CD4-positive, alpha-beta T cell treated with Interleukin-15 for 4 hours (primary cell): ENCODE measurements at places on chromosomes 3 and 15.

DNA sequence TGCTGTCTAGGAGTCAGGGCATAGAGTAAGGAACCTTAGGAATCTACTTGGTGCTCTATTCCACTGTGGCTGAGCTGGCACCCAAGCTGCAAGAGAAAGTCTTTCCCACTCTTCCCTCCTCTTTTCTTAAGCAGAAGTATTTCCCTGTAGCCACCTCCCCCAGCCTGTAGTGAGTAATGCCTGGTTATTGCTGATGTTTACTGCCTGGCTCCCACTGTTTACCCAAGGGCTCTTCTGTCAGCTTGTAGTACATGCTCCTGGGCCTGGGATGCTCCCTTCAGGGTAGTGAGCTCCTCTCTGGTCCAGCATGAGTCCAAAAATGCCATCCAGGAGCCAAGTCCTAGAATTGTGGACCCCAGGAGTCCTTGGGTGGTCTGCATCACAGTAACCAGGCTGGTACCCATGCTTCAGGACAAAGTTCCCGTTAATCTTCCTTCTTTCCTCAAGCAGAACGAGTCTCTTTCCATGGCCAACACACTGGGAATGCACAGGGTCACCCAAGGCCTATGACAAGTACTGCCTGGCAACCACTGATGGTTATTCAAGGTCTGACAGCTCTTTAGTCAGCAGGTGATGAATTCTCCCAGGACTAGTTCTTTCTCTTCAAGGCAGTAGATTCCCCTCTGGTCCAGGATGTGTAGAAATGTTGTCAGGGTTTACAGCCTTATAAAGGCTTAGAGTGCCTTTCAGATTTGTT is 17.6 kb downstream of the GALK2 start:
- DNase-seq: no peak

DNA sequence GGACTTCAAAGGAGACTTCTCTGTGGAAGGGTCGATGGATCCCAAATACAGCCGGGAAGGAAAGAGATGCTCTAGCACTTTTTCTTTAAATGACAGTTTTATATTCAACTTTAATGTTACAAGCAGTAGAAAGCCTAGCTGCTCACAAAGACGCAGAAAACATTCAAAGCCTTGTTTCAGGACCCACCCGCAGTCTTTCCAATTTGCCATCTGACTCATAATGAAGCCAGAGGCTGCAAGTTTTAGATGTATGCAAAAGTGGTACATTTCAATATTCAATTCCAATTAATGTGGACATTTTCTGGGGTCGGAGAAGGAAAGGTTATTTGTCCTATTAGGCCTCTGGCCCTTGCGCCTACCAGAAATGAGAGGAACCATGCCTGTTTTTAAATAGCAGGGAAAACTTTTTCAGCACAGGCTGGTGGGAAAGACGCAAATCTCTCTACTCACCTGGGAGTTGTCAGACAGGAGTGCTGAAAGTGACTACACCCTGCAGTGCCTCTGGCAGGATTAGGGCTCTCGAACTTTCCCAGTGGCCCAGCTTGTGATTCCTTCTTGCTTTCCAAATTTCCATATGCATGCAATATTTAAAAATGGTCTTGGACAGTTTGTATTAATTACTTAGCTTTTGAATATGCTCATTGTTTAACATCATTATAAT is 117.4 kb upstream of the MBNL1 start:
- no peak for DNase-seq

DNA sequence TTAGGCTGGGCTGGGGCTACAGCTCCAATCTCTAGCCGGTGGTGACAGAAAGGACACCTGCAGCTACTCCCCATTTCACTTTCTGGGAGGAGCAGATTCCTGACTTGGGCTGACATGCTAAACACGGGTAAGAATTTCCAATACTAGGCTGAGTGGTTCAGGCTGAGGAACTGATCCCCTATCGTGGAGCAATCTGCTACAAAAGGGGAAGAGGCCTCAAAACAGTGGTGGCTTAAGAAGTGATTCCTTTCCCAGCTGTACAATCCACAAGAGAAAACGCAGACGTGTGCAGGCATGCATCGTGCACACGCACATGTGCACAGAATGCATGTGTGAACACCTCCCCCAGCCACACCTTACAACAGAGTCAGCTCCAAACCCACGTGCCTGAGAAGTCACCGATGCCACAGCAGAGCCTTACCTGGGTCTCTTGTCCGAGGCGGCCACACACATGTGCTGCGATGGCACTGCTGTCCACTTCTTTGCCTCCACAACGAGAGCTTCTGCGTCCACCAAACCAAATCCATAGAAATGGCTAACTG is 86.7 kb upstream of the SNRPA1 start:
- no peak for DNase-seq

- no peak for DNase-seq
Observed at GRCh38 chr3:51916418-51916817, 13.3 kb upstream of the IQCF1 start.

- DNase-seq: peak; percentile 52
Observed at GRCh38 chr3:66816090-66816761, 181.9 kb upstream of the KBTBD8 start.

DNA sequence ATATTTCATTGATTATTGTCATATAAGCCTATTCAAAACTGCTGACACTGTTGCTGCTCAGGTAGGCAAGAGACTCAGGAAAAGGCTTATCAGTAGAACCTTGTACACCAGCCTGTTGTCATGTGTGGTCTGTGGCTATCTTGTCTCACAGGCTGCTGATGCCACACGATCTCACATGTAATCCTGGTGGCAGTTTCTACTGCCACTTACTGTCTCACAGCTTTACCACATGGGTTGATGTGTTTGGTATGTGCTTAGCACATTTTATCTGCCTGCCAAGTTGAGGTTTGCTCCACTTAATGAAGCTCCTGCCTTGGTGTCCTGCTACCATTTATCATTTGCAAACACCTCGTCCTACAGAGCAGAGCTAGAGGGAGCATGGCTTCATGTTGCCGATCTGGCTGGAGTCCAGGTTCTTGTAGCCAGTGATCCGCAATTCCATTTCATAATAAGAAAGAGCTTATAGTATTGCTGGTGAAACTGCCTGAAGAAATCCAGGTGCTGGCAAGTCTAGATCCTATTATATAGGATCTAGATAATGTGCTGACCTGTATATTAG is 637.9 kb downstream of the NLGN1 start:
- DNase-seq: no peak

GRCh38 chr3:73766599-73767381 is 142.0 kb upstream of the PDZRN3 start:
- DNase-seq: no peak

DNA sequence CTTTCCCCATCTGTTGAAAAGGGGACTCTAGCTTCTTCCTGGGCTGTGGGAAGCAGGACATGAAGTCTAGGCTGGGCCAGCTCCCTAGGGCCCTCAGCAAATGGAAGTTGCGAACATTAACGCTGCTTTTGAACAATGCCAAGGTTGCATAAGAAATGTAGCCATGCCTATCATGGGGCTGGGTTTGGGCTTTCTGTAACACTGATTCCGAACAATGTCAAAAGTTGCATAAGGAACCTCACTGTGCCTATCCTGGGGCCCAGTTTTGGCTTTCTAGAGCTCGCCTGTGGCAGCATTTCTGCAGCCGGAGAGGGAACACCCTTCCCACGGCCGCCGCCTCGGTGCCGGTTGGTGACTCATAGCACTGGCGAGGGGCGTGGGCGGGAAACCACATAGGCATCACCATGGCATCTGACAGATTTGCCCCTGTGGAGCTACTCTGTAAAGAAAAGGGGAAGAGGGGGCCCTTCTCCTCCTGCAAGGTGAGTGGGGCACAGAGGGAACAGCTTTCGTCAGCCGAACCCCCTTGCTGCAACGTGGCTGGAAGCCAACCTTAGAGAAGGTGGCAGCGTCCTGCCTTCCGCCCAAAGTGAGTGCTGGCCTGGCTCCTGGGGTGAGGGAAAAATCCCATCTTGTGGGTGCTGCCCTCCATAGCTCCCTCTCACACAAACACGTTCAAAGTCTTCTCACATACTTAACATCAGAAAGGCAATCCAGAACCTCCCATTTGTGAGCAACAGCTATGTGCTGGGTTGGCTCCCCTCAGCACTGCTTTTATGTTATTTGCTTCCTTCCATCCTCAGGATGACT is 46.6 kb upstream of the ATP2B2 start:
- DNase-seq: peak; percentile 88

- DNase-seq: peak; percentile 36
Observed at GRCh38 chr15:82812994-82813393, 3.6 kb downstream of the WHAMM start.

DNA sequence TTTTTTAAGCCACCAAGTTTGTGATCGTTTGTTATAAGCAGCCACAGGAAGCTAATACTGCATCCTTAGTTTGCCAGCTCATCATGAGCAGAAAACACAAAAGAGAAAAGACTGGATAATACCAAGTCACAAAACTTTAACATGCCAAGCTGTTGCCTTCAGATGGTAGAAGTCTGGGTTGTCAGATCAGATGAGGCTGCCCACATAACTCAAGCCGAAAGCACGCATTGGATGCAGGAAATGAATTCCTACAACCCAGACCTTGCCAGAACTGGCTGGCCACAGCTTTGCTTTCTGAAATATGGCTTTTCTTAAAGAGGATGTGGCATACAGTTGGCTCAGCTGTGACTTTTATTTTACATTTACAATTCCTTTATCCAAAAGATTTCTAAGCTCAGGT is 118.3 kb upstream of the NEO1 start:
- DNase-seq: no peak

DNA sequence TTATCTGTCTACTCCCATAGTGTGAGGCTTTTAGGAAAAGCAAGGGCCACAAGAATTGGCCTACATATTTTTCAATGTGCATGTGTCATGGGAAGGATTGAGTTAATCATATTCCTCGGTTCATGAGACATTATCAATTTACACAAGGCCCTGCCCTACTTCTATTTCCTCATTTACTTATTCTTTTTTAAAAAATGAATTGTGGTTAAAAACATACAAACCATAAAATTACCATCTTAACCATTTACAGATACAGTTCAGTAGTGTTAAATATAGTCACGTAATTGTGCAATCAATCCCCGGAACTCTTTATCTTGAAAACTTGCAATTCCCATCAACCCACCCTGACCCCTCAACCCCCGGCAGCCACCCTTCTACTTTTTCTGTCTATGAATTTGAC is 284.0 kb upstream of the GADL1 start:
- no peak for DNase-seq

- no peak for DNase-seq
Observed at GRCh38 chr15:34993877-34994276, 5.8 kb upstream of the ZNF770 start.

DNA sequence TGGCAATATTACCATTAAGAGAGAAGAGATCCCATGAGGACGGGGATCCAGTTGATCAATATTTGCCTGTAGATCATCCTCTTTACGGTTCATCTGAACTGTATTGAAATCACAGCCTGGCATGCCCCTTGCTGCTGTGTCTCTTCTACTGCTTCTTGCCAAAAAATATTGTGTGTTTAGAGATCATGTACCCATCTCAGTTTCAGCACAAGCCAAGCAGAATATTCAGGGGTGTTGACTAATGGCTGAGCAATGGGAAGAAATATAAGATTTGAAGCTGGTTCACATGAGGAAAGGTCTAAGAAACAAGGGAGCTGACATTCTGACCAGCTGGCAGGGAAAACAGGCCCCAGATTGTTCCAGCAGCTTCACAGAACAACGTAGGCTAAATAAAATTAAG is 21.3 kb downstream of the ATP13A5 start:
- DNase-seq: no peak

- DNase-seq: no peak
Observed at GRCh38 chr15:74444106-74445062, 10.6 kb upstream of the SEMA7A start.

- no peak for DNase-seq
Observed at GRCh38 chr3:4895838-4896237, 83.4 kb upstream of the BHLHE40 start.

- DNase-seq: no peak
Observed at GRCh38 chr3:162354356-162354755, 857.7 kb downstream of the OTOL1 start.

GRCh38 chr15:49558929-49559328 is 61.7 kb downstream of the FAM227B start:
- DNase-seq: no peak

DNA sequence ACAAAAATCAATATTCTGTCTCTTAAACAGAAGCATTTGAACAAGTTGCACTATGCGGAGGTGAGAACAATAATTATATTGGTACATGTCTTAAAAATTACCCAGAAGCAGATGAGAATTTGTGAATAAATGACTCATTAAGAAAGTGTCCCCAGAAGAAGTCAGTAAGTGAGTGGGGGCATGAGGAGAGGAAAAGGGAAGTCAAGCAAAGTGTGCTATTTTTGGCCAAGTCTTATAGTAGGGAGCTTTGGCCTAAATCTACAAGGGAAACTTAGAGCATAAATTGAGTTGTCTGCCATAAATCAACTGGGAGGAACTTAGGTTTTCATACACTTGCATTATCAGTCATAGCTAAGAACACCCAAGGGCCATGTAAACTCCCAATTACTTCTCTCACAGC is 86.9 kb upstream of the SATB1 start:
- no peak for DNase-seq

DNA sequence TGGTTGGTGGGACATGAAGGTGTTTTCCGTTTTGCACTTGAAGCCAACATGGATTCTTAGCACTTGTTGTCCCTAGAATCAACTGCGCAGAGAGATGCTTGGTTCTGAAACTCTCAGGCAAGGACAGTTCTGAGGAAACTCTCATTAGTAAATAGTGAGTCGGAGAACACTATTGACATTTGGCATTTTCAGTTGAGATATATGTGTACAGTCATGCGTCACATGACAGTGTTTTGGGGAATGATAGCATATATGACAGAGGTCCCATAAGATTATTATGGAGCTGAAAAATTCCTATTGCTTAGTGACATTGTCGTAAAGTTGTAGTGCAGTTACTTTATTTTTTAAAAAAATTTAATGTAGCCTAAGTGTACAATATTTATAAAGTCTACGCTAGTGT is 5.8 kb downstream of the APBA2 start:
- DNase-seq: no peak
